ENCODE measurements at places on chromosomes 13 and 19. TPM values are rescaled to one million over a fixed set of nuclear protein-coding genes. Genes with fewer than 3 reads are reported as not detected.

DIS3 gene
- total RNA-seq = 22.3 TPM

PRR19 gene
- total RNA-seq = 0.30 TPM

ZNF486 gene
- 3.9 TPM for total RNA-seq

PRODH2 gene
- total RNA-seq = not detected

C19orf67 gene
- not detected for total RNA-seq

SSC5D gene
- 7.2 TPM for total RNA-seq

ATP4B gene
- not detected for total RNA-seq

KL gene
- not detected for total RNA-seq

KRTDAP gene
- total RNA-seq = not detected

ZNF728 gene
- not detected for total RNA-seq

CYP2A6 gene
- not detected for total RNA-seq

ZNF441 gene
- total RNA-seq = 3.9 TPM

ZIC2 gene
- total RNA-seq = 0.05 TPM

CBY2 gene
- total RNA-seq = not detected

OLFM4 gene
- total RNA-seq = not detected

HRC gene
- total RNA-seq = not detected

RDH8 gene
- total RNA-seq = not detected

KCNC3 gene
- total RNA-seq = not detected

TIMM13 gene
- 48.3 TPM for total RNA-seq

GZMM gene
- total RNA-seq = 0.84 TPM

ZNF578 gene
- 0.30 TPM for total RNA-seq

TNFSF9 gene
- total RNA-seq = 16.3 TPM

PPM1N gene
- 0.64 TPM for total RNA-seq

TPT1 gene
- total RNA-seq = 1,259 TPM

SYCN gene
- not detected for total RNA-seq

ELSPBP1 gene
- total RNA-seq = 24.4 TPM

FUT3 gene
- not detected for total RNA-seq

SHISA7 gene
- total RNA-seq = not detected

ZNF177 gene
- total RNA-seq = 3.1 TPM

LRRC63 gene
- not detected for total RNA-seq

B3GNT3 gene
- not detected for total RNA-seq

TNNT1 gene
- 40.1 TPM for total RNA-seq

Data from M059J (cell line).